ENCODE measurements at places on chromosomes 11 and 22. TPM values are rescaled to one million over a fixed set of nuclear protein-coding genes. Genes with fewer than 3 reads are reported as not detected.

- H3K27me3 ChIP-seq = no peaks in the 10 kb centered on the region
- H3K4me1 ChIP-seq = no peaks in the 10 kb centered on the region
- H3K4me3 ChIP-seq = no peak overlapping the region
Measured at GRCh38 chr11:8928981-8929615, 3.6 kb downstream of the C11orf16 start.

DNA sequence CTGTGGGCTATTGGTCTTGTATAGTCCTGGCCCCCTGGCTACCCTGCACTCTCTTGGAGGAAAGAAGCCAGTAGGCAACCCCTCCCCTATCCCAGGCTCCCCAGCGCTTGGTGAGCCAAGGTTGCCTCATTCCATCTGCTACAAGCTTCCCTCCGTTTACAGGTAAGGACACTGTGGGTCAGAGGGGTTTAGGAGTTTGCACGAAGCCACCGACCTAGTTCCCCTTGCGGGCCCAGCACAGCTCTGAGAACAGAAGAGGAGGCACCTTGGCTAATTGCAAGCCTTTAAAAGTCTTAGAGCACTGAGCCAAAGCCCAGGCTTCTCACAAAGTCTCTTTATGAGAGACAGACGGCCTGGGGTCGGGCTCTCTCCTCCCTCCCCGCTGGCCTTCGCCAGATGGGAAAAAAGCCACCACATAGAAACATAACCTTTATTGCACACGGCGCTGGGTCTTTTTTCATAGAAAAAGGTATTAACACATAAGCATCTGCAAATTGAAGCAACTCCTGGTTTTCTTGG is 99.8 kb downstream of the CEP164 start:
- DNase-seq = peak; percentile 50
- no peak overlapping the region for H3K27ac ChIP-seq
- no peaks in the 10 kb centered on the region for H3K4me1 ChIP-seq
- no peaks in the 10 kb centered on the region for H3K36me3 ChIP-seq
- H3K27me3 ChIP-seq = peaks cover 27% of the 10 kb centered on the region

- H3K4me1 ChIP-seq = peaks cover 2% of the 10 kb centered on the region
- H3K27me3 ChIP-seq = no peaks in the 10 kb centered on the region
- DNase-seq = peak; percentile 88
- H3K36me3 ChIP-seq = peaks cover 14% of the 10 kb centered on the region
Measured at GRCh38 chr11:69650832-69651344, 9.9 kb downstream of the CCND1 start.

DNA sequence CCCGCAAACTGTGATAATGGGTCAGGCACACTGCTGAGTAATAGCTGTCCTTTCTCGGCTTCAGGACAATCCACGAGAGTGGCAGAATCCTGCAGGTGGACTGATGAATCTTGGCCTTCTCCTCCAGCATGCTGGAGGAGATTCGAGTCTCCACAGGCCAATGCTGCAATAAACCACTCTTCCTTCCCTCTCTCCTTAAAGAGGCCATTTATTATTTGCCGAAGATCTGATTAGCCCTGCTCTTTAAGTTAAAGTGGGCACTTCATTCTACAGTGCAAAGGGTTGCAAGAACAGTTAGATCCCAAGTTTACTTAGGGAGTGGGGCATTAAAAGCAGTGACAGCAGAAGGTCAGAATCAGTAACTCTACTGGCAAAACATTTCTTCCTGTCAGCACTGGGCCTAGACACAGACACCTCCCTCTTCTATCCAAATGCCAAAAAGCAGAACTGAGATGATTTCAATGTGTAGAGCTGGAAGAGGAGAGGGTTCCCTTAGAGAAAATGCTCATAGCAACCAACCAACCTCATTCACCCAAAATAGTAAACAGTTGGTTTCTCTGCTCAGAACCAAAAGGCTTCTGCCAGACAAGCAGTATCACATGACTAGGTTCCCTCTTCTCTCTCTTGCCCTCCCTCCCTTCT is 121.7 kb downstream of the SGSM3 start:
- H3K4me1 ChIP-seq = peaks cover 54% of the 10 kb centered on the region
- DNase-seq = no peak
- H3K27ac ChIP-seq = peak overlapping the region; percentile 64
- peaks cover 1% of the 10 kb centered on the region for H3K36me3 ChIP-seq

DNA sequence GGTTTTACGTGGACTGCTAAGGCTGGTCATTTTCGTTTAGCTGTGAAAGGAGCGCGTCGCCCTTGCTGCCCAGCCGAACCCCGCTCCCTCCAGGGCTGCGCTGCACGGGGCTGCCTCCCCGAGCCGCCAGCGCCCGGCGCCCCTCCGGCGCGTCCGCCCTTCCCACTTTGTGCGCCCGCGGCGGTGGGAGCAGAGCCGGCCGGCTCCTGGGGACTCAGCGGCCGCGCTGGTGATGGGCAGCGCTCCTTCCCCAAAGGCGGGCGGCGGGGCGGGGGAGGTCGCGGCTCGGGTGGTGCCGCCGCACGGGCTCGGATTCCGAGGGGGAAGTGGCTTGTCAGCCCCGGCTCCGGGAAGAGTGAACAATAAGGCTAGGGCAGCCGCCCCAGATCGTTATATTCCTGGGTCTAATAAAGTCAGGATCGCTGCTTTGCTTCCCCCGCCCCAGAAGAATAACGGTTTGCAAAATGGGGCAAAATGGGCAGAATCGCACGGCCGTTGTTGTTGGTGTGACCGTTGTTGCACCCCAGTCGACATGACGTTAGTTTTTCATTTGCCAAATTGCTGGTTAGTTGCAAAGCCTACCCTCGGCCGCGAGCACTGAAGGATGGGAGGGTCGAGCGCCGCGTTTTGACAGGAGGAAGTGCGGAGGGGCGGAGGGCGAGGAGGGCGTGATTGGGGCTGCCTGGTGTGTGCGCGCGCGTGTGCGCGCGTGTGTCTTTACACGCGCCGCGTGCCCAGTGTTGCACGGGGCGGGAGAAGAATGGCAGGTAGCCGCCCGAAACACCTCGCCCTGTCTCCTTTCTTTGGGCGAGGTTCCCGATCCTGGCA is 745 bp downstream of the NCAM1 start:
- peaks cover 20% of the 10 kb centered on the region for H3K4me1 ChIP-seq
- H3K27ac ChIP-seq = peak overlapping the region; percentile 63
- peak overlapping the region; percentile 89 for H3K4me3 ChIP-seq
- DNase-seq = peak; percentile 79

DNA sequence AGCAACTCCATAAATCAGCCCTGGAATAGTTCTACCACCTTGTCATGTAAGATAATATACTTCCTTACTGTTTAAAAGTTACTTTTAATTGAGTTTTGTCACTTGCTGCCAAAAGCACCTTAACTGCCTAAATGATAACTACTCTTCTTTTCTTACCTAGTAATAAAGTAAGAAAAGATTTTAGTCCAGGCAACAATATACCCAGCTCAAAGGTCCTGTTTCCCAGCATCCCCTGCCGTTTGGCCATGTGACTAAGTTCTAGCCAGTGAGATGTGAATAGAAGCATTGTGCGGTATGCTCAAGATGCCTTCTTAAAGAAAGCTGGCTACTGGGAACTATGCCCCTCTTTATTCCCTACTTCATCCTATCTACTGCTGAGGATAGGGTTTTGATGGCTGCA is 39.4 kb upstream of the CCDC34 start:
- no peak overlapping the region for H3K4me3 ChIP-seq
- H3K4me1 ChIP-seq = peaks cover 9% of the 10 kb centered on the region
- no peak for DNase-seq
- no peaks in the 10 kb centered on the region for H3K36me3 ChIP-seq

DNA sequence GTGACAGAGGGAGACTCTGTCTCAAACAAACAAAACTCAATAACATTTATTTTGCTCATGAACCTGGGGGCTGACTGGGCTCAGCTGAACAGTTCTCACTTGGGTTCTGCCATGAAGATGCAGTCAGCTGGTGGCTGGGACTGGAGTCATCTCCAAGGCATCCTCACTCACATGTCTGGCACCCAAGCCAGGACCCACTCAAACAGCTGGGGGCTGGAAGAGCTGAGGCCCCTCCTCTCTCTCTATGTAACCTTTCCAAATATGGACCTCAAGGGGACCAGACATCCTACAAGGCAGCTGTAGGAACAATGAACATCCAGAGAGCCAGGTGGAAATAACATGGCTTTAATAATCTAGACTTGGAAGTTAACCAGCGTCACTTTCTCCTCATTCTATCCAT is 16.8 kb downstream of the HSPA8 start:
- no peaks in the 10 kb centered on the region for H3K27me3 ChIP-seq
- H3K4me1 ChIP-seq = no peaks in the 10 kb centered on the region
- no peak overlapping the region for H3K4me3 ChIP-seq
- no peaks in the 10 kb centered on the region for H3K36me3 ChIP-seq
- no peak for DNase-seq

RAG2 gene
- total RNA-seq = not detected

OR4C13 gene
- not detected for total RNA-seq

BET1L gene
- 59.6 TPM for total RNA-seq

HBG2 gene
- not detected for total RNA-seq

LRP5 gene
- total RNA-seq = 61.0 TPM
